ENCODE measurements at places on chromosomes 2 and 18.

- DNase-seq: no peak
These were observed 133.6 kb upstream of the XPO1 start for GRCh38 chr2:61671561-61672315.

DNA sequence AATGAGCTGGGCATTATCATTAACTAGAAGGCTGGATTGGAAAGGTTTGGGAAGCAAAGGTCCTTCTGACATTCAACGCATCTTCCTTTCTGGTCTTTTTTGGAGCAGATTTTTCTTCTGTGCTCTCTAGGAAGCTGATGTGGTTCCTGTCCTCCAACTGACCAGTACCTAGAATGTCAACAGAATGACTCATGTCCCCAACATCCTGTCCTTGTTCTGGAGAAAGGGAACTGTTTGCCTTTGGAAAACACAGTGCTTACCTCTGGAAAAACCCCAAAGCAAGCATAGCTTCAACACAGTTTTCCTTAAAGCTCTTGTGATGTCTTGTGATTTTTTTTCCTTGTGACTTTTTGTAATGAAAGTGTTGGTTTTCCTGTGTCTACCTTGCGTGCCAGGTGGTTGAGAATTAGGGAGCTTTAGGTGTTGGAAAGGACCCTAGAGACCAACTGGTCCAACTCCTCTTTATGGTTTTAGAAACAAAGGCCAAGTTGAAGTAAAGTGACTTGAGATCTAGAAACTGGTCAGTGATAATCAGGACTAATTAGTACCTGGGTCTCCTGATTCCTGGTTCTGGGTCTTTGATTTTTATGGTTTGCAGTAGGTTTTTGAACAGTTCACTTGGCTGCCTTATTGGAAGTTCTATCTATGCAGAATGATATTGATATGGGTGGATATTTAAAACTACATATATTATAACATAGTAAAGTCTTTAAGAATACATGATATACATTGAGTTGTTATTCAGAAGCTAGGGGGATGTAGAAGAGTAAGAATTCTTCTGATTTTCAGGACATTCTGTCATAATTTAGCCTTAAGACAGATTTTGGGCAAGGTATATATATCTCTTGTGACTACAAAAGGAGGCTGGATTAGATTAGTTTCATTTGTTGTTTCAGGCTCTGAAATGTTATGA lies 70.5 kb downstream of the FMNL2 start:
- DNase-seq: no peak

- peak; percentile 90 for DNase-seq
These were observed 322.5 kb downstream of the ARHGAP15 start for GRCh38 chr2:143451642-143452281.

GRCh38 chr2:16566701-16567100 lies 98.9 kb downstream of the CYRIA start:
- DNase-seq: no peak

DNA sequence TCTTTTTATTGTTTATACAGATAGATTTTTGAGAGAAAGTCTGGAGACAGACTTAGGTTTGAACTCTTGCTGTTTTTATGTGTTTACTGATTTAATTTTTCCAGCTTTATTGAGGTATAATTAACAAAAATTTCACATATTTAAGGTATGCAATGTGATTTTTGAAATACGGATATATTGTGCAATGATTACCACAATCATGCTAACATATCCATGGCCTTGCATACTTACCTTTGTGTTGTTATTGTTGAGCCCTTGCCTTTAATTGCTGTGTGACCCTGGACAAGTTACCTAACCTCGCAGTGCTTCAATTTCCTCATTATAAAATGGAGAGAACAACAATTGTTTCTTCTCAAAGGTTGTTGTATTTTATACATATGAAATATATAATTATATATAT lies 13.9 kb upstream of the RBMS1 start:
- DNase-seq: no peak

GRCh38 chr2:160041091-160041490 lies 21.3 kb downstream of the PLA2R1 start:
- no peak for DNase-seq

DNA sequence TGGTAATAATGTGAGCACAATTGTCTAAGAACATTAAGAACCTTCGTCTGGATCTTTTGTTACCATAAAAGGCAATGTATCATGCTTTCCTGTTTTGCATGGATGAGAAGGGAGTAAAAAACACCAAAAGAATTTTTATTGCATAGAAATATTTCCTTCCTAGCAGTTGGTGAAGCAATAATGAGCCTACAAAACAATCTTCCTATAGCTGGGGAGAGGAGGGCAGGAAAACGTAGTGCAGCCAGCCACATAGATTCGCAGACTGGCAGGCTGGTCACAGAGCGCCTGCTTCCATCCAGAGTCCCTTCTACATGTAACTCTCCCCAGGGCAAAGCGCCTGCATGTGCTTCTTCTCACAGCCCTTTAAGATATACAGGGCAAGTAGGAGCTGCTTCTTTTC lies 190.4 kb downstream of the BABAM2 start:
- no peak for DNase-seq

DNA sequence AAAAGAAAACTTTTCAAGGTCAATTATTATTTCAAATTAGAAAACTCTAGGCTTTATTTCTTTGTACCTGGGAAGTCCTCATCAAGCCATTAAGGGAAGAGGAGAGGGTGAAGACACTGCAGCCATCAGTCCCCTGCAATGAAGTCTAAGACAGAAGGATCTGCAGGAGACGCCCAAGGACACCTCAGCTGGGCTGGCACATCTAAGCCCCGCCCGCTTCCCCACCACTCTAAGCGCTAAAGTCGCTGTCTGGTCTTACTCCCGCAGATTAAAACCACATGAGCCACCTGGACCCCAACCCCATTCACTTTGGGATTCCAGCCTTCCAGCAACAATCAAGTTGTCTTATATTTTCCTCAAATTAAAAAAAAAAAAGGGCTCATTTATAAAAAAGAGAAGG lies 104.4 kb downstream of the AFF3 start:
- DNase-seq: no peak

DNA sequence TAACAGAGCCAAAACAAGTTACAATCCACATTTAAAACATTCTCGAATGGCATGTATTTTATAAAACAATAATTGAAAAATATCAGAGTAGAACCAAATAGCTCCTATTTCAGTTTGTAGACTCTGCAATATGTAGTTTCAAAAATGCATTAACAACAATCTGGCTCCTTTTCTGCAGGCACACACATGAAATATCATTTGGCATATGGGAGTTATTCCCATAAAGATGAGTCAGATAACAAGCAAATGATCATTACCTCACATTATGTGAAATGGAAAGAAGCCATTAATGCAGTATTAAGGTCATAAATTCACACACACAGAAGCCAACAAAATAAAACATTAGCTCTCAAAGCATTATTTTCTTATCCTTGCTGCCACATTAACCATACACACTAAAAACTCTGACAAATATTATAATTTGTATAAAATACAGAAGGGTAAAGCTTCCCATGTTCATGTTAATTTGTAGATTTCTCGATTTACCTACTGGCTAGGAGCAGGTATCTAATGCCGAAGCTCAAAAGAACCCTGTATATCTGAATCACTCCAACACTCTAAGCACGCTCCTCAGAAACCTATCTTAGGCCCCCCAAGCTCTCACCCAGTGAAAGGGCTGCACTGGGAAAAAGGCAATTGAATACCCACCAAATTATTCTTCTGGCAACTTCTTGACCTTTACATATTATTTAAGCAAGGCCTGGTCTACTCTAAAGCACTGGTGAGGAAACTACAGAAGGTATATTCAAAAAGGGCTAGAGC lies 13.8 kb downstream of the NBAS start:
- DNase-seq: no peak

DNA sequence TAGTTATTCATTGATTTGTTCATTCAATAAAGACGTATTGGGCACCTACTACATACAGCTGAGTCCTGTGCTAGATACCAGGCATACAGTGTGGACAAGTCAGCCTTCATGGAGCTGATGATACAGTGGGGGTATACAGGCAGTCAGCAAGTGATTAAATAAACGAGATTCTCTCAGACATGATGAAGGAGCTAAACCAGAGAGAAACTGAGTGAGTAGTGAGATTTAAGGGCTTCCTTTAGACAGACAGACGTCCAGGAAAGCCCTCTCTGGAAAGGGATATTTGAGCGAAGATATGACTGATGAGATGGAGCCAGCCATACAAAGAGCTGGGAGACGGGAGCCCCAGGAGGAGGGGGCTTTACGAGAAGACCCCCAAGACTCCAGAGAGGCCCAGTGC lies 122.6 kb upstream of the MYCN start:
- DNase-seq: no peak

DNA sequence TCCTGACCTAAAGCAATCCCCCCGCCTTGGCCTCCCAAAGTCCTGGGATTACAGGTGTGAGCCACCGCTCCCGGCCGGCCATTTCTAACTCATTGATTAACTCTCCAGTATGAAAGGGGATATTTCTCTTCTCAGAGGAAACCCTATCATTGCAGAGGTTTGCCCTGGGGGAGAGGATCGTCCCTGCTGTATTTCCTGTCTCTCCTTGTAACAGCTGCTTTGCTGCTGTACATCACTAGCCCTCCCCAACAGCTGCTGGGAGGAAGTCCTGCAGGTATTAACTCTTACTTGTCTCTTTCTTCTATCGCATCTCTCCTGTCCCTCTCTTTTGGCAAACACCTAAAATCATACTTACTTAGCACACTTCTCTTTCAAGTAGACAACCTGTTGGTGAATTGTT lies 219.0 kb upstream of the DSEL start:
- no peak for DNase-seq

GRCh38 chr2:232699110-232699509 lies 2.0 kb downstream of the GIGYF2 start:
- DNase-seq: no peak

- DNase-seq: no peak
These were observed 112.8 kb upstream of the SEC11C start for GRCh38 chr18:59026831-59027410.

DNA sequence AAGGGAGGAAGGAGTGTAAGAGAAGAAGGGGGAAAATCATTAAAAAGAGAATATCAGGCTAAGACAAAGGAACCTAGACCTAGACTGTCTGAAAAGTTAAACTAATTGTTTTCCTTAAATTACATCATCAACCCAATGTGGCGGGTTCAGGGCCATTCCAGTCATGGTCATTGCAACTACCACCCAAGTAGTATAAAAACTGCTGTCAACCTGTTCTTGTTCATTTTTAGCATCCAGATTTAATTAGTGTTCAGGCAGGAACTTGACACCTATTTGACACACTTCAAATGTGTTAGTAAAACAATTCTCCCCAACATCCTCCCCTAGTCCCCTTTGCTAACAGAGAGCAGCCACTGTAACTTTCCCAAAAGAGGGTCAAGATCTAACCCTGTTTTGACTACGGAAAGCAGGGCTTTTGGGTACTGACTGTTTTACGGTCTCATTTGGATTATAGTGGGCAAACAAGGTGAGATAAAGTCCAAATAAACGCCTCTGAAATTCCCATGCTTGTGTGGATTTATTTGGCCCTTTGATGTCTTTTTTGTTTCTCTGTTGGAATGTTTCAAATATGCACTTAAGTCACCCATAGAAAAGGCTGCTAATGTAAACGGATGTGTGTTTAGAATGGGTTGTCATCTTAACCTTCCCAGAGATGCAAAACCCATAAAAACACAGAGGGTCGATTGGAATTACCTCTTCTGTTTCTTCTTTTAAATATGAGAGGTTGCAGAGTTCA lies 19.3 kb upstream of the TANC1 start:
- DNase-seq: no peak

DNA sequence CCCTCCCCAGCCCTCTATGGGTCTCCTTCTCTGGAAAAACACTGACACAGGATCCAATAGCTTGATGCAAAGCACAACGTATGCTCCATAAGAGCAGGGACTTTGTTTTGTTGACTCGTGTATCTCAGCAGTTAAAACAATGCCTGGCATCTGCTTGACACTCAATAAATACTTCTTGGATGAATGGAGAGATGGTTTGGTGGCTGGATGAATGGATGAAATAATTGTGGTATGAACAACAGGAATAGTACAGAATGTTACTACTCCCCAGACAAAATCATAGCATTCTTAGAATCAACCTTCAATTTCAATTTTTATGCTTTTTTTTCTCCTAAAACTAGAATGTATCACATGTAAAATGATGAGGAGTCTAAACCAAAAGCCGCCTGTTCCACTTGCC lies 57.4 kb downstream of the KCNE4 start:
- DNase-seq: no peak

GRCh38 chr2:170139276-170139967 lies 38.5 kb upstream of the MYO3B start:
- DNase-seq: peak; percentile 13

GRCh38 chr2:39584283-39584965 lies 81.3 kb upstream of the TMEM178A start:
- no peak for DNase-seq

- DNase-seq: no peak
These were observed 28.8 kb downstream of the LIPG start for GRCh38 chr18:49590608-49591007.

- peak; percentile 68 for DNase-seq
These were observed 54.9 kb downstream of the EXOC6B start for GRCh38 chr2:72770879-72771461.

- DNase-seq: no peak
These were observed 79.3 kb downstream of the SH3RF3 start for GRCh38 chr2:109208071-109208950.

DNA sequence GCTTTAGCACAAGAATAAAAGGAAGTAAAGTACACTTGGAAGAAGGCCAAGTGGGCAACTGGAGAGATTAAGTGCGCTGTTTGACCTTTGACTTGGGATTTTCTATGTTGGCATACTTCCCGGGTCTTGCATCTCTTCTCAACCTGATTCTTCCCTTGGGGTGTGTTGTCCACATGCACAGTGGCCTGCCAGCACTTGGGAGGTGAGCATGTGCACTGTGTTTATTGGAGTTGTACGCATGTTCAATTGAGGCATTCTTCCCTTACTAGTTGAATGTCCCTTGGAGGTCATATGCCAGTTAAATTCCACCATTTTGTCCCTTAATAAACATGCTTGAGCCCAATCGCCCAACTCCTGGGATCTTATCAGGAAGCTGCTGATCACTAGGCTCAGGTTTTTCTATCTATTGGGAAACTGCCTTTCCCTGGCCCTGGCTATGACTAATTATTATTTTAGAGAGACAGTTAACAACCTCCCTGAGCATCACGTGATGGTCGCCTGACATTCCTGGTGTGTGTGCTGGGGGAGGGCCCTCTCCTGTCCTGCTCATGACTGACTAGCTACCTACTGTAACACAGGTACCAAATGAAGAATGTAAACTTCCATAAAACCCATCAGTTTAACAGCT lies 62.5 kb upstream of the RAPGEF4 start:
- DNase-seq: no peak

DNA sequence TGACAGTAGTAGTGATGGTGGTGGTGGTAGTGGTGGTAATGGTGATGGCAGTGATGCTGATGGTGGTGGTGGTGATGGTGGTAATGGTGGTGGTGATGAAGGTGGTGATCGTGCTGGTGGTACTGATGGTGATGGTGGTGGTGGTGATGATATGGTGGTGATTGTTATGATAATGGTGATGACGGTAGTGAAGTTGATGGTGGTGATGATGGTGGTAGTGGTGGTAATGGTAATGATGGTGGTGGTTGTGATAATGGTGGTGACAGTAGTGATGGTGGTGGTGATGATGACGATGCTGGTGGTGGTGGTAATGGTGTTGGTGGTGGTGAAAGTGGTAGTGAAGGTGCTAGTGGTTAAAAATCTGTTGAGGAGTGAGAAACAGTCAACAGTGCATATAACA lies 125.6 kb downstream of the AFF3 start:
- no peak for DNase-seq

GRCh38 chr18:62165583-62165982 lies 21.3 kb downstream of the PIGN start:
- DNase-seq: no peak

GRCh38 chr2:223528036-223528435 lies 74.1 kb downstream of the SCG2 start:
- no peak for DNase-seq

GRCh38 chr2:230872151-230872967 lies 7.6 kb downstream of the ITM2C start:
- DNase-seq: no peak
